CD4-positive, alpha-beta T cell treated with Interleukin-1 beta for 1 hour (primary cell): ENCODE measurements at places on chromosomes 5 and 9.

DNA sequence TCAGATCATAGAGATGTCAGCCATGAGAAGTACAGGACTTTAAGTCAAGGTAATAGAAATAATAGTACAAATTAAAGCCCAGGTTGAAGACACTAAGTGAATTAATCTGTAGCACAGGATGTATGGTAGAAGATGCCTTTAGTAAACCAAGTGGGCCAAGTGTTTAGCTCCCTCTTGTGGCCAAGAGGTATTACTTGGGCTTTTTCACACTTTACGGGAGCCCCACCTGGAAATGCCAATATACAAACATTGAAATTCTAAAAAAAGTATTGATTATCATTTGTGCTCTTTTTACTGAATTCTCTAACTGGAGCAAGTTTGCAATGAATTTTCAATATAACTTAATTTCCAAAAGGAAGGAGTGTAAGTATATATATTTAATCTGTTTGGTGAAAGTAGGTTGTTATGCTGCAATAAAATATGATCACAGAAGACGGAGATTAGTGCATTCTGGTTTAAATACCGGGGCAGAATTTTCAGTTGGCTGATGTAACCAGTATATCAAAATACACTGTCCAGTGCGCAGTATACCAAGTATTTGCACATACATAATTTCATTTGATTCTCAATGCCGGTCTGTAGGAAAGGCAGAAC lies 84.7 kb downstream of the PARP8 start:
- DNase-seq: peak; percentile 58

DNA sequence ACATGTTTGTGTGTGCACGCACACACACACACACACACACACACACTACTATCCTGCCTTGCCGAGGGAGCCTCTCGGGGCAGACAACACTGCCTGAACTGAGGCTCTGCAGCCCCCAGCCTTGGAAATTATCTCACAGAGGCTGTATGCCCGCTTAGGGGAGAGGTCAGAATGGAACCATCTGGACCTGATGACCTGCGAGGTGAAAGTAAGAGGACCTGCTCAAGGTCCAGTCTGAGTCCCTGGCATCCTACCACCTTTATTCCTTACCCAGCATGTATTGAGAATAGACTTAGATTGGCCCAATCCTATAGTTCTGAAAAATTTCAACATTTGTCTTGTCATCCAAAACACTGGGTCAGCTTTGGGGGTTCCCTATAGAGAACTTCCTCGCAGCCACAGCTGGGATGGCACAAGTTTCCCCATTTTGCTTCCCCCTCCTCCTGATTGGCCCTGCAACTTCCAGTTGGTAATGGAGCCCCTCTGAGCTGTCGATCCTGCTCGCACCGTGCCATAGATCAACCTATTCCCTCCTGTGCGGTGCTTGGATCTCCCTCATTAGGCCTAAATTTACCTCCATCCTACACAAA lies 10.2 kb downstream of the MVB12B start:
- no peak for DNase-seq

- no peak for DNase-seq
These were observed 201.4 kb upstream of the TLX3 start for GRCh38 chr5:171107669-171108068.

DNA sequence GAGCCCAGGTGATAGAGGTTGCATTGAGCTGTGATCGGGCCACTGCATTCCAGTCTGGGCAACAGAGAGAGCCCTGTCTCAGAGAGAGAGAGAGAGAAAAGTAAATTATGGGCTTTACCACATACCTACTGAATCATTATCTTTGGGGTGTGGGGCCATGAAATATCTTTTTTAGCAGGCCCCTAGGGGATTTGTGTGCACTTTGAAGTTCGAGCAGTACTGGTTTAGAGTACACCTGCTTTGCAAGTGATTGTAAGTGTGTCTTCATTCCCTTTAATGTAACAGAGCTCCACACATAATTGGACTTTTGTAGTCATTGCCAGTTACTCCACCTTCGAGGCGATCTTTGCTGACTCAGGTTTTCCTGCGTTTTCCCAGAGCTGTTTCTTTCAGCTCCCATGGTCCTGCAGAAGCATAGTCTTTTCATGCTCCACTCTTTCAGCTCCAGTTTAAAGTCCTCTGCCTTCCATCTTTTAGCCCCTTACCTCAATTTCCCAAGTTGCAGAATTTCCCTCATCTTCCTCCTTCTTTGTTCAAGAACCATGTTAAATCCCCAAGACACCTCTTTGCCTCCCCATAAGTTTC lies 24.0 kb upstream of the FRMPD1 start:
- DNase-seq: no peak

- no peak for DNase-seq
These were observed 124.1 kb upstream of the KCNN2 start for GRCh38 chr5:114237766-114238165.

- no peak for DNase-seq
These were observed 187.6 kb upstream of the TNC start for GRCh38 chr9:115305543-115305942.

DNA sequence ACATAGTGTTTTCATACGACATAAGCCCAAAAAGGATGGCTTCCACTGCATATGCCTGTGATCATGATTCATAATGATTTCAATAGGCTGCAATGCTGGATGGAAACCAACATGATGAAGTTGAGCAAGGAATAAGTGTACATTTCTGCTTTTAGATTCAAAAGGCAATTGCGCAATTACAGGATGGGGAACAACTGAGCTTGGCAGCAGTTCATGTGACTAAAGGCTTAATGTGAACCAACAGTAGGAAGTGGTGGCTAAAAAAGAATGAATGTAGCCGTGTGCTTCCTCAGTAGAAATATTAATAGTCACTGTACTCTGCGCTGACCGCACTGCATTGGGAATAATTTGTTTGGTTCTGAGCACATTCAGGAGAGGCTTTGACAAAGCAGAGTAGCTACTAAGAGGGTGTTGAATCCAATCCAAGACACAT lies 51.2 kb downstream of the SLC1A3 start:
- DNase-seq: peak; percentile 58

- no peak for DNase-seq
These were observed 32.4 kb downstream of the TLE1 start for GRCh38 chr9:81656871-81657337.

DNA sequence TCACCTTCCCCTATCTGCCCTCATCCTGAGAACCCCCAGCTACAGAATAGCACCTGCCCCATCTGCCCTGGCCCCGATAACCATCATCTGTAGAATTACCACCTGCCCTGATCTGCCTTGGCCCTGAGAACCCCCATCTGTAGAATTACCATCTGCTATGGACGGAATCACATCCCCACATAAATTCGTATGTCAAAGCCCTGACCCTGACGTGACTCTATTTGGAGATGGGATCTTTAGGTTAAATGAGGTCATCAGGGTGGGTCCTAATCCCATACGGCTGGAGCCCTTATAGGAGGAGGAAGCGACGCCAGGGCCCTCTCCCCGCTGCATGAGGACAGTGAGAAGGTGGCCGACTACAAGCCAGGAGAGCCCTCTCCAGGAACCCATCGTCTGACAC lies 32.6 kb downstream of the SARDH start:
- DNase-seq: no peak

DNA sequence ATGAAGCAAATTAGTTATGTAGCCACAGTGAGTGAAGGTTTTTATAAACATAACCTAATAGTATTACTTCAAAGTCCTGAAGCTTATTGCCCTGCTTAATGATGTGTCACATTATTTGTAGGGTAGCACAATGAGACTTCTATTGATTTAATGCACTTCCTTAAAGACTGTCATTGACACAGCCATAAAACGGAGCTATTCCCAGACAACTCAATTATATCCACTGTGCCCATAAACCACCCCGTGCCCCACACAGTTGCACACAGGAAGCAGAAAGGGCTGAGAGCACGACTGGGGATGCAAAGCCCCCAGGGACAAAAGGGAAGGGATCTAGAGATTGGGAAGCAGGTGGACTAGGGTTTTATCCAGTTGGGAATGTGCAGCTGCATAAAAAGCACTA lies 37.0 kb downstream of the TRIM32 start:
- DNase-seq: no peak

DNA sequence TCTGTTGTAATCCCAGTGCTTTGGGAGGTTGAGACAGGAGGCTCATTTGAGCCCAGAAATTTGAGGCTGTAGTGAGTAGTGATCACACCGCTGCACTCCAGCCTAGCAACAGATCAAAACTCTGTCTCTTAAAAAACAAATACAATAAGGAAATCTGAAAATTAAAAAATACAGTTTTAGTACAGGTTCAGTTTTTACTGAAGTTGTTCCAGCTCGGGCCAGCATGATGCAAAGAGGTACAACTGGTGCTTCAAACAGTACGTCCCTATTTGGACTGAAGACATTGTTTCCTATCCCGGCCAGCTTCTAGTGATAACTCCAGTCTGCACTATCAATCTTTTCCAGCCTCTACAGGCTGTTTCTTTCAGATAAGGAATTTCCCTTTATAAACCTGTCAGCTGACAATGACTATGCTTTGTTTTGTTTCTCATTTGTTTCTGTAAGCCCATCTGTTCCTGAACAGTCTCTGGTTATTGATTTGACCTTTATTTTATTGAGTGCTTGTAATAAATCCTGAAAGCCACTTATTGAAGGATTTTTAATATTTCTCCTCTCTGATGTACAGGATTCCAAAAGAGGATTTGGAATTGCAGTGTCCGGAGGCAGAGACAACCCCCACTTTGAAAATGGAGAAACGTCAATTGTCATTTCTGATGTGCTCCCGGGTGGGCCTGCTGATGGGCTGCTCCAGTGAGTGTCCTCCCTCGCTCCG lies 41.9 kb downstream of the TJP2 start:
- no peak for DNase-seq

- DNase-seq: no peak
These were observed 146.8 kb upstream of the TBC1D2 start for GRCh38 chr9:98402019-98402840.

DNA sequence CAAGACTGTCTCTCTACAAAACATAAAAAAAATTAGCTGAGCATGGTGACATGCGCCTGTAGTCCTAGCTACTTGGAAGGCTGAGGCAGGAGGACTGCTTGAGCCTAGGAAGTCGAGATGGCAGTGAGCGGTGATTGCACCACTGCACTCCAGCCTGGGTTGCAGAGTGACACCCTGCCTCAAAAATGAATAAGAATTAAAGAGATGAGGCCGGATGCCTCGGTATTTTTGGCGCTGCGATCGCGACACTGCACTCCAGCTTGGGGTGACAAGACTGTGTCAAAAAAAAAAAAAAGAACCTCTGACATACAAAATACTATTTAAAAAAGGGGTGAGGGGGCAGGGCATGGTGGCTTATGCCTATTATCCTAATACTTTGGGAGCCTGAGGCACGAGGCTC lies 7.3 kb downstream of the GPBP1 start:
- peak; percentile 20 for DNase-seq

DNA sequence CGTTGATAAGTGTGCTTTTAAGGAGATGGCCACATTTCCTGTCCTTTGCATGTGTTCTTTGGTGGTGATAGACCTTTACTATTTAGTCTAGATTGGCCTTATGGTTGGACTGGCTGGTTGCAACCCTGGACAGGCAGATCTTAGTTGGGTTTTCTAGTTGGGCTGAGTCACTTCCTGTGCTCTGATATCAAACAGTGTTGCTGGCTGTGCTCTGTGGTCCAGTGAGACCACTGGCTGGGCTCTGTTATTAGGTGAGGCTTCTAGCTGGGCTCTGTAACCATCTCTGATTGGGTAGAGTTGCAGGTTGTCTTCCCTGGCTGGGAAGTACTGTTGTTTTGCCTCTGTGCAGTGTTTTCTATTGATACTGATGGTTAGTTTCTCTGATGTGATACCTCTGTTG lies 432.5 kb downstream of the LRRC70 start:
- no peak for DNase-seq

DNA sequence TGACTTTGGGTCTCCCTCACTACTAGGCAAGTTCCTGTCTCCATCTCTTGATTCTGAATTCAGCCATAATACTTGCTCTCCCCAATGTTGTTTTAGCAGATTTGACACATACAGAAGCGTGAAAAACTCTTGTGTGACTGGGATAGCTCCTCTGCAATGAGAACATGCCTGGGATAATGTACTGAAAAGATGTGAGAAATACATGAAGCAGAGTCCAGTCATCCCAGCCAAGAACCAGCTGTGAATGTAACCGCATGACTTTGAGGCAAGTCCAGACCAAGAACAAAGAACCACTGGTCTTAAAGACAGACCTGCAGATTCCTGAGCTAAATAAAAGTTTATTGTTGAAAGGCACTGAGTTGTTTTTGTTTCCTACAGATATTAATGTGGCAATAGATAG lies 135.0 kb downstream of the NMUR2 start:
- DNase-seq: no peak

- no peak for DNase-seq
These were observed 2.3 kb upstream of the ST8SIA4 start for GRCh38 chr5:100905259-100905914.

- DNase-seq: no peak
These were observed 236.9 kb downstream of the SAXO1 start for GRCh38 chr9:18795947-18796671.

DNA sequence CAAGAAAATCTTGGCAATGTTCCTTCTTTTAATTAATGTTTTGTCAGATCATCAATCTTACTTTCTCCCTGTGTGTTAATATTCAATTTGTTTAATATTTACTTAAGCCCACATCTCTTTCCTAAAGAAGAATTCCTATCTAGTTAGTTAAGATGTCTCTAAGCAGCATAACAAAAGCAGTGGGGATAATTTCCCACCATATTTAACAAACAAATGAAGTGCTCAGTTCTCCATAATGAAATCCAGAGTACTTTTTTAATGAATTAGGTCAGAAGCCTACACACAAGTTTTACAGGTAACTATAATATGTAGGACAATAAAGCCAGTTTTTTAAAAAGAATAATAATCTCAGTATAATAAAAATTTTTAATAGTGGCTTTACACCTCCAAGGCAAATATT lies 1918.8 kb downstream of the EFNA5 start:
- DNase-seq: no peak

DNA sequence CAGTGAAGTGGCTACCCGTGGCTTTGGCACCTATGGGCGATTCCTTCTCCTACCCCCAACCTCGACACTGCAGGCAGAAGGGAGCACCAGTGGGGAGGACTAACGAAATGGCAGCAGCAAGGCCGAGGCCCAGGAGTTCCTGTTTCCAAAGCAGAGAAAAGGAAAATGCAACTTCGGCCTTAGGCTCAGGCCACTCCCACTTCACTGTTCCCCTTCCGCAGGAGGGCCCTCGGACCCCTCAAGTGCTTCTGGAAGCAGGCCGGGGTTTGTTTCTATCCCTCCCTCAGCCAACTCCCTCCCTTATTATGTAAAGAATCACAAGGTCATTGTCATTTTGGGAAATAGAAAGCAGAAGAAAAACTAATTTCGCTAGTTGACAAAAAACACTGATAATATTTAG lies 36.4 kb upstream of the NKX2-5 start:
- no peak for DNase-seq

- DNase-seq: no peak
These were observed 87.3 kb upstream of the CCNG1 start for GRCh38 chr5:163350083-163350482.

DNA sequence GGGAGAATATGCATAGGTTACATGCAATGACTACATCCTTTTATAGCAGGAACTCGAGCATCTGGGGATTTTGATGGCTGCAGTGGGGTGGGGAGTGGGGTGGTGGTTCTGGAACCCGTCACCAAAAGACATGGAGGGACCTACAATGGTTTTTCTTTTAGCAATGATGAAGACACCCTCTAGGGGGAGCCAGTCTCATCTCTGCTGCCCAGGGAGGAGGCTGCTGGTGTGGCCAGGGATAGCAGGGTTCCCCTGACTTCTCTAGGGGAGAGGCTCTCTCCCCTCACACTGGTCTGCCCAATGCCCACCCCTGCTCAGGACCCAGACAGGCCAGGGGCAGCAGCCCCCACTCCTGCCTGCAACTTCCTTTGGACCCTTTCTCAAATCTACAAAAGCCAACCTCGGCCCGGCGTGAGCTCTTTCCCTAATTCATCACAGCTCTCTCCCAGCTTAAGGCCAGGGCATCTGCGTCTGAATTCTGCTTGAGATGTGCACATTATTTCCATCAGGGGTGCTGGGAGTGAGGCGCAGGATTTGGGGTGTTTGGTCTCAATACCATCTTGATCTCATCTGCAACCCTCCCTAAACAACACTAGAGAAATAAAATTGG lies 73.6 kb upstream of the RETREG1 start:
- DNase-seq: peak; percentile 4
